ENCODE measurements at places on chromosomes 3 and 15.

GRCh38 chr3:194003114-194004057 lies 132.6 kb upstream of the HES1 start:
- peak overlapping the region; percentile 27 for H3K27ac ChIP-seq
- no peak for DNase-seq
- H3K27me3 ChIP-seq, result peaks cover 6% of the 10 kb centered on the region
- H3K4me1 ChIP-seq, result no peaks in the 10 kb centered on the region
- H3K36me3 ChIP-seq, result no peaks in the 10 kb centered on the region

DNA sequence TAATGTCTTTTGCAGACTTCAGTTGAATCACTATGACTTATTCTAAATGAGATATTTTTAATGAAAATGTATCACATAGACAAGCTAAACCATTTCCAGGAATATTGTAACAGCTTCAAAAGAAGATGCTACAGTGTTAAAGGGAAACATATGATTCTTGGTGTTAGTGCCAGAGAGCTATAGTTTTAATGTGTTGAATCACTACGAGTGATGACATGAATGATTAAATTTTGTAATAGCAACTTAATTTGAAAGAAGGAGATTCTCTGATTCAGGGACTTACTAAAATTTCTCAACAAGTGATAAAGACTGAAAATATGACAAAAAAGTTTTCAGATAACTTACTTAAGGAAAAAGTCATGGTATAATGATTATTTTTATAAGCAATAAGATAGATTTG lies 267.3 kb upstream of the SLITRK3 start:
- H3K4me3 ChIP-seq, result no peak overlapping the region
- no peaks in the 10 kb centered on the region for H3K4me1 ChIP-seq
- H3K27ac ChIP-seq, result no peak overlapping the region
- H3K27me3 ChIP-seq, result no peaks in the 10 kb centered on the region

DNA sequence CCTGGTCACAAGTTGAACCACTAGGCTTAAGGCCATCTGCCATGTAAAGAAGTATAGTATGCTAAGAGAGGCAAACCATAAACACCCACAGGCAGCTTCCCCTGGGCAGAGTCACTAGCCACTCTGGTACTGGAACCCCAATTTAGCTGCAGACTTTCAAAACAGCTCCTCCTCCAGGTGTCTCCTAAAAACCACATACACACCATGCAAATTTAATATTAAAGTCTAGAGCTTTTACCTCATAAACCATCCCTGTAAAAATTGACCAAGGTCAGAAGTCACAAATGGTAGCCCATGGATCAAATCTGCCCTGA lies 99.1 kb upstream of the STT3B start:
- no peaks in the 10 kb centered on the region for H3K27me3 ChIP-seq
- no peak for DNase-seq
- H3K4me1 ChIP-seq, result no peaks in the 10 kb centered on the region
- no peak overlapping the region for H3K27ac ChIP-seq
- no peak overlapping the region for H3K4me3 ChIP-seq

DNA sequence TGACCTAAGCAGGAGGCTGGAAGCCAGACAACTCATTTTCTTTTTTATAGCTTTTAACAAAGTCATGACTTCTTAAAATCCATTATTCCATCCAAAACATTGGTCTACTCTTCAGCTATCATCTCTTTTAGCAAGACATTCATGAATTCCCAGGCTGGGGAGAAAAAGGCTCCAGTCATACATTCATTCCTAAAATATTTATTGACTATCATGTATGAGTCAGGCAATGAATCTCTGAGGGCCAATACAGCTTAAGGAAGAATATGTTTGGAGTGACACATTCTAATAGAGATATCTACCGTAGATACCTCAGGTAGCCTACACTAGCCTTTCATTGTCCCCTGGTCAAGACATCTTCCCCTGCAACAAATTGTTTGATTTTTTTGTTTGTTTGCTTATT lies 196.4 kb upstream of the NANOGP8 start:
- no peak overlapping the region for H3K4me3 ChIP-seq
- no peaks in the 10 kb centered on the region for H3K4me1 ChIP-seq
- no peaks in the 10 kb centered on the region for H3K36me3 ChIP-seq
- no peaks in the 10 kb centered on the region for H3K27me3 ChIP-seq

DNA sequence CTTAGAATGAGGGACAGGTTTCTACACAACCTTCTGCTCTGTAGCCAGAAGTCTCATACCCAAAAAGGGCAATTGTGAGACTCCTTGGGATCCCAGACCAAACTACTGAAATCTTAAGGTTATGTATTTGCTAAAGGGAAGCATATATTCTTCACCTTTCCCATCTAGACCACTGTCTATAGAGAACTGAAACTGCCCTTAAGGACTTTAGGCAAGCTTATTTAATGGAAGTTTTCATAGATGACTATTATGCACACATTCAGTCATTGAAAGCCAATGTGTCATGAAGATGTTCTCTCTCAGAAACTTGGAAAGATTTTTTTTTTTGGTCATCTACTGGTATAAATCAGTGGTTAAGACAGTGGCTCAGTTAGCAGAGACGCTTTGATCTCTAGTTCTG lies 365.3 kb downstream of the MCTP2 start:
- H3K36me3 ChIP-seq, result no peaks in the 10 kb centered on the region
- H3K27ac ChIP-seq, result no peak overlapping the region
- no peak for DNase-seq
- H3K27me3 ChIP-seq, result no peaks in the 10 kb centered on the region
- H3K4me1 ChIP-seq, result no peaks in the 10 kb centered on the region

- no peak overlapping the region for H3K4me3 ChIP-seq
- no peaks in the 10 kb centered on the region for H3K4me1 ChIP-seq
- H3K27ac ChIP-seq, result no peak overlapping the region
- H3K27me3 ChIP-seq, result no peaks in the 10 kb centered on the region
- no peak for DNase-seq
Measured at GRCh38 chr3:149307435-149307783, 26.0 kb downstream of the TM4SF18 start.

DNA sequence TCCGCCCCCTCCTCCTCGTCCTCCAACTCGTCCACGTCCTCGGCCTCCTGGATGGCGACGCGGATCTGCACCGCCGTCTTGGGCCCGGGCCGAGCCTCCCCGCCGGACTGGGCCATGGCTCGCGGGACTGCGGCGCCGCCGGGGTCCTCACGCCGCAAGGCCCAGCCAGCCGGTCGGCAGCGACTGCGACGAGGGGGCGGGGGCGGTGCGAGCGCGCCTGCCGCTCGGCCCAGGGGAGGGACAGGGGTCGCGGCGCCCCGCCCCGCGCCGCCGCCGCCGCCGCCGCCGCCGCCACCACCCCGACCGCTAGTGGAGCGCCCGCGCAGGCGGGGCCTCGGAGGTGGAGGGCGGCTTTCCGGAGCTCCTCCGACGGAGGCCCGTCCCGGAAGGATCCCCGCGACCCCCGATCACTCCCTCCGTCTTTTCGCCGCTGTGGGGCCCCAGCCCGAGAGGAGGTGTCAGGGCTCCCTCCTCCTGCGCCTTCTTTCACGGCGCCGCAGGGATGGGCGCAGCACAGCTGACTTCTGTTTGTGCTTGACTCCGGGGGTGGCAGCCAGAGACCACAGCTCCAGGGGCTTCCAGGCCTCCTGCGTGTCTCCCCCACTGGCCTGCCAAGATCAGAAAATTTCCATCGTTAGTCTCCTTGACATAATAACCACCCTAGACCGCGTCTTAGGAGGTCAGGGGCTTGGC lies at the start of gene LARP6:
LARP6 (minus strand) TSS at position 185 of the 693 bp plus-strand sequence; CDS start at position 116, 69 bp downstream.
- no peak within 1 kb of the TSS for H3K4me3 ChIP-seq
- no peaks in the 10 kb centered on the region for H3K4me1 ChIP-seq
- no peak for DNase-seq
- no peaks in the 10 kb centered on the region for H3K36me3 ChIP-seq
- peaks cover 10% of the 10 kb centered on the region for H3K27me3 ChIP-seq
- H3K27ac ChIP-seq, result no peak within 1 kb of the TSS

- no peaks in the 10 kb centered on the region for H3K4me1 ChIP-seq
- no peak for DNase-seq
- H3K27ac ChIP-seq, result no peak overlapping the region
- no peaks in the 10 kb centered on the region for H3K36me3 ChIP-seq
- no peaks in the 10 kb centered on the region for H3K27me3 ChIP-seq
- H3K4me3 ChIP-seq, result no peak overlapping the region
Measured at GRCh38 chr3:99965077-99965476, 147.4 kb downstream of the CMSS1 start.

- no peaks in the 10 kb centered on the region for H3K4me1 ChIP-seq
- DNase-seq, result no peak
- no peak overlapping the region for H3K27ac ChIP-seq
Measured at GRCh38 chr3:105944721-105945120, 75.9 kb upstream of the CBLB start.

DNA sequence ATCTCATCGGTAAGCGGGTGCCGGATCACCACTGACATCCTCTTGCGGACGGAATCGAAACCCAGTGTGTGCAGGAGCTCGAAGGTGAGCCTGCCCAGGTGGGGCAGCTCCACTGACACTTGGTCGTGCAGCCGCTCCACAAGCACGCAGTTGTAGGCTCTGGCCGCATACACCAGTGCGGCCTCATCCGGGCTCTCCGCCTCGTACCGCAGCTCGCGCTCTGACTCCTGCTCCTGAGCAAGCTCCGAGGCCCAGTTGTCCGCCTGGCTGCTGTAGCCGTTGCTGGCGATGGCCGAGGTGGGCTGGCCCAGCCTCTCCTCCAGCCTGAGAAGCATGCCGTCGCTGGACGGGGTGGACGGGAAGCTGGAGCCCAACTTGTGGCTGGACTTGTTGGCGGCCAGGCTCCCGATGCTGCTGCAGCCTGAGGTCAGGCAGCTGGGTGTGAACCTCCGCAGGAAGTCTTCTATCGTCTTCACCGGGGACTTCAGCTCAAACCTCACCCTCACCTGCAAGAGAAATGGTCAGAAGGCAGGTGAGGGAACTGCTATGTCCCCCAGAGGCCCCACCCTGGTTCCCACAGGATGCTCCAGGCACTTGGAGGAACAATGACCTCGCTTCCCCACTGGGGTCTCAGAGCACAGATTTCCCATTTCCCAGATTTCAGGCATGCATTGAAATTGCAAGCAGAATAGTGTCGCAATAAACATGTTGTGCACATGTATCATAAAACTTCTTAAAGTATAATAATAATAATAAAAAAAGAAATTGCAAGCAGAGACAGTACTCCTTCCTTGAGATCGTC lies 149.2 kb downstream of the ATP10A start:
- no peaks in the 10 kb centered on the region for H3K27me3 ChIP-seq
- no peak overlapping the region for H3K27ac ChIP-seq
- no peaks in the 10 kb centered on the region for H3K4me1 ChIP-seq
- no peak overlapping the region for H3K4me3 ChIP-seq
- no peaks in the 10 kb centered on the region for H3K36me3 ChIP-seq

DNA sequence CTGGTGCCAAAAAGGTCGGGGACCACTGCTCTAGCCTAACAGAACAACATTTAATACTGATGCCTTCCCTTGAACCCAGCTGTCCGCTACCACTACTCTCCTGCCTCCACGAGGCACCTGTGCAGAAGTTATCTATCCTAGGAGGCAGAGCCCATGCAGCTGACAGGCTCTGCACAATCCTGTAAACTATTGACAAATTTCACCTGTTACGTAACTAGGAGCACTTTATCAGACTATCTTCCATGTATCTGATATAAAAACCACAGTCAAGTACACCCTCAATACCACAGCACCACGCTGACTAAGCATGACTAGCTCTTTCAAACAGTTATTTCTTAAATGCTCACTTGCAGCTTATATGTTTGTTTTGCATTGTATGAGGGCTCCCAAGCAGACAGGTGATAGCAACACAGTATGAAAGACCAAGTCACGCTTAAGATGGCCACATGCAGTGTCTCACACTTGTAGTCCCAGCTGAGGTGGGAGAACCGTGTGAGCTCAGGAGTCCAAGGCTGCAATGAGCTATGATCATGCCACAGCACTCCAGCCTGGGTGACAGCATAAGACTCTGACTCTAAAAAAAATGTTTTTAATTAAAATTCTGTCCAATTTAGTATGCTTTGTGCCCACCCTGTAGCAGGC lies 4.5 kb upstream of the IL17RC start:
- peaks cover 9% of the 10 kb centered on the region for H3K4me1 ChIP-seq
- no peaks in the 10 kb centered on the region for H3K27me3 ChIP-seq
- no peaks in the 10 kb centered on the region for H3K36me3 ChIP-seq
- no peak for DNase-seq

GRCh38 chr3:186235554-186235953 lies 126.5 kb downstream of the DGKG start:
- no peak for DNase-seq
- H3K36me3 ChIP-seq, result no peaks in the 10 kb centered on the region
- H3K27ac ChIP-seq, result no peak overlapping the region
- no peak overlapping the region for H3K4me3 ChIP-seq

DNA sequence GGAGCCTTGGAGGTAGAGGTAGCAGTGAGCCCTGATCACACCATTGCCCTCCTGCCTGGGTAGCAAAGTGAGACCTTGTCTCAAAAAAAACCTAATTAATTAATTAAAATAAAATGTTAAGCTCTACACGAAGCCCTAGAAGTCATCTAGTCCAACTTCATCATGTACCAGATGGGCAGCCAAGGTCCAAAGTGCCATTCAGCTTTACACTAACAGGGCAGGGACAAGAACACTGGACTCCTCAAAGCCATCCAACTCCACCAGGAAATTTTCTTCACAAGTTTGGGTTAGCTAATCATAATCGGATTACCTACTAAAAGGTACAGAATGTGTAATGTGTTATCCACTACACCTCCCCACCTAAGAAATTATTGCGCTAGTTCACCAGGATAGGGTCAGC lies 48.8 kb downstream of the WWTR1 start:
- no peak for DNase-seq
- H3K27ac ChIP-seq, result no peak overlapping the region
- H3K27me3 ChIP-seq, result no peaks in the 10 kb centered on the region
- H3K4me3 ChIP-seq, result no peak overlapping the region
- H3K36me3 ChIP-seq, result no peaks in the 10 kb centered on the region
- H3K4me1 ChIP-seq, result no peaks in the 10 kb centered on the region

- H3K4me3 ChIP-seq, result no peak overlapping the region
- H3K4me1 ChIP-seq, result no peaks in the 10 kb centered on the region
- no peaks in the 10 kb centered on the region for H3K27me3 ChIP-seq
- no peaks in the 10 kb centered on the region for H3K36me3 ChIP-seq
- DNase-seq, result no peak
- H3K27ac ChIP-seq, result no peak overlapping the region
Measured at GRCh38 chr15:29467091-29467490, 197.5 kb upstream of the NSMCE3 start.

DNA sequence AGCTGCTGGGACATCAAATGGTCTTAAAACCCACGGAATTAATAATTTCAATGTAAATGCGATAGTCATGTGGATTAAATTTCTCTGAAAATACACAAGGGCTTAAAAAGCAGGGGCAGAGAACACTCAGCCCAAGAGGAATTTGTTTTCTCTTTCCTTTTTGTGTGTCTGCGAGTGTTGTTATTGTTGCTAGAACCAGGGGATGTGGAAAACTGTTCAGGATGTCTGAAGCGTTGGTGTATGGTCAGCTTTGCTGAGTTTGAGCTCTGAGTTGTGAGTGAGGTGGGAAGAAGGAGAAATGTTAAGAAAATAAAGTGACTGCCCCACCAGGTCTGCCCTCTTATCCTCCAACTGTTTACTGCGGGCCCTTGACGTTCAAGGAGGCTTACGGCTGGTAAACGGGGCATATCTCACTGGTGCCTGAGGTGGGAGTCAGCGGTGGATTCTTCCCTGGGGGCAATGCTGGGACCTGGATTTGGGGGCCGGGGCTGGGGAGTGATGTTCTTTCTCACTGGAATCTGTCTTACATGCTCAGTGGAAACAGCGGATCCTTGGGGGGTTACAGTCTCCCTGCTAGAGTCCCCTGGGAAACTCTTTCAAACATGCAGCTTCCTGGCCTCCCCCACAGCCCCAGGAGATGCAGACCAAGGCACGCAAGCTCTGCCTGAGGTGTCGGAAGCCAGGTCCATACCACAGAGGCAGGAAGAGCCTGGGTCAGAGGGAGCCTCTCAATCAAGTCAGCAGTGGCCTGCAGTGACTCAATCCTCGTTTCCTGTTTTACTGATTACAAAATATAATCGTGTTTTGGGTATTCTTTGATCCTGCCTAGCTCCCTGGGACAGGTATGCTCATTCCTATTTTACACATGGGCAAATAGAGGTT lies 41.8 kb downstream of the ITGA11 start:
- H3K27ac ChIP-seq, result no peak overlapping the region
- H3K36me3 ChIP-seq, result no peaks in the 10 kb centered on the region
- DNase-seq, result no peak
- no peaks in the 10 kb centered on the region for H3K4me1 ChIP-seq
- H3K27me3 ChIP-seq, result peaks cover 3% of the 10 kb centered on the region

Measured in CD8-positive, alpha-beta memory T cell (primary cell).